Pancreas (tissue), 10 donors: ENCODE measurements at places on chromosomes 13 and 19. TPM values are rescaled to one million over a fixed set of nuclear protein-coding genes. Genes with fewer than 3 reads are reported as not detected.
A peak's percentile ranks its signal among the peaks of the same experiment; 100 is the strongest.

LILRB1 gene
- 1.7 TPM for total RNA-seq

KLF1 gene
- 0.12 TPM for total RNA-seq

GRCh38 chr13:111937777-111938311 lies 129.1 kb upstream of the SOX1 start:
- DNase-seq: no peak
- no peaks in the 10 kb centered on the region for H3K4me1 ChIP-seq
- no peak overlapping the region for H3K4me3 ChIP-seq
- H3K27me3 ChIP-seq: no peaks in the 10 kb centered on the region

- no peak for DNase-seq
- H3K4me3 ChIP-seq: no peak overlapping the region
- no peak overlapping the region for H3K27ac ChIP-seq
- H3K36me3 ChIP-seq: no peaks in the 10 kb centered on the region
- peaks cover 50% of the 10 kb centered on the region for H3K4me1 ChIP-seq
Measured at GRCh38 chr19:15316498-15316897, 15.8 kb downstream of the BRD4 start.

DNA sequence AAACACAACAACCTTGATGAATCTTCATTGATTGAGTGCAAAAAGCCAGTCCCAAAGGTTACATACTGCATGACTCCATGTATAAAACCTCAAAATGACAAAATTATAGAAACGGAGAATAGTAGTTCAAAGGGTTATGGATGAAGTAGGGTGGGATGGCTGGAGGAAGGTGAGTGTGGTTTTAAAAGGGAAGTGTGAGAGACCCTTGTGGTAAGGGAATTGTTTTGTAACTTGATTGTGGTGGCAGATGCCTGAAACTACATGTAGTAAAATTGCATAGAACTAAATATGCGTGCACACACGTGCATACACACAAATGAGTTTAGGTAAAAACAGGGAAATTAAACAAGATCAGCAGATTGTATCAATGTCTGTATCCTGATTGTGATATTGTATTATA lies 340.7 kb downstream of the MTUS2 start:
- H3K4me3 ChIP-seq: no peak overlapping the region
- no peak for DNase-seq

DNA sequence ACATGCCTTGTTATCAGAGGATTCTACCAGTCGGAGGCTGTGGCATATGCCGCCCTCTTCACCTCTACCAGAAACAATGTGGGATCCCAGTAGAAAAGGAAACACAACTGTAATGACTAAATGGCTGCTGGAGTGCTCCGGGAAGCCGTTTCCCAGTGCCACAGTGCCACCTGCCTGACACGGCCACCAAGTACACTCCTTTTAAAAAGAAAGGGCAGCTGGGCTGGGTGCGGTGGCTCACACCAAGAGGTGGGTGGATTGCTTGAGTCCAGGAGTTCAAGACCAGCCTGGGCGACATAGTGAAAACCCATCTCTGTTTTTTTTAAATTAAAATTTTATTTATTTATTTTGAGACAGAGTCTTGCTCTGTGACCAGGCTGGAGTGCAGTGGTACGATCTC lies 67.3 kb downstream of the TRPM4 start:
- H3K4me1 ChIP-seq: no peaks in the 10 kb centered on the region
- no peak overlapping the region for H3K4me3 ChIP-seq
- peak; percentile 73 for DNase-seq
- no peak overlapping the region for H3K27ac ChIP-seq
- H3K27me3 ChIP-seq: no peaks in the 10 kb centered on the region
